ENCODE measurements at places on chromosomes 4 and X.

GRCh38 chrX:137044893-137045292 lies 11.1 kb upstream of the GPR101 start:
- no peak for DNase-seq

DNA sequence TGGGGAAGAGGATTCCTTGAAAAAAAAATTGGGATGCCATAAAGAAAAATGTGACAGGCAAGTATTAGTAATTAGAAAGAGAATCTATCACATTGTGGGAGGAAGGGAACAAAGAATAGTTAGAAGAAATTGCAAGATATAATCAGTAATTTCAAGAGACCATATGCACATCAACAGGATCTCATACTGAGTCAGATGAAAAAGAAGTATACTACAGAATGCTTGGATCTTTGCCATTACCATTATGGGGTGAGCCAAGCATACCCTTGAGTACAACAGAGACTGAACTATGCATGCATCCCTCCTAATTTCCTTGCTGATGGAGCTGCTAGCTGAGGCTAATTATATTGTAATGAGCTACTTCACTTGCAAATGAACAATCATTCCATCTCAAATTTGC lies 287.6 kb downstream of the PAPSS1 start:
- peak; percentile 0 for DNase-seq

- DNase-seq, result no peak
Observed at GRCh38 chrX:31547816-31548215, 476.0 kb upstream of the FTHL17 start.

- DNase-seq, result no peak
Observed at GRCh38 chr4:126004941-126005340, 690.2 kb downstream of the FAT4 start.

DNA sequence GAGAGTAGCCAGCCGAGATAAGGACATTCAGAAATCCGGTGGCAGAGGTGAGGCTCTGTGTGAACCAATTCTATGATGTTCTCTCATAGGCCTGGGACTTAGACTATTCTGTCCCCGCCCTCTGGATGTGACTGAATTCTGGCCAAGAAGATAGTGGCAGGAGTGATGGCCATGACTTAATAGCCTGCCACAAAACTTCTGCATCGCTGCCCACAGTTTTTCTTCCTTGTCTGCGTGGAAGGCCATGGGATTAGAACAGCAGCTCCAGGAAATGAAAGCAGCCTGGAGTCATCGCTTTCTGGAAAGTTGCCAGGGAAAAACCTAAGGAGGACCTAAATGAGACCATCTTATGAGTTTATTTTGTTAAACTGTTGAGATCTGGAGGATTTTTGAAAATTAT lies 134.7 kb downstream of the F11 start:
- no peak for DNase-seq

DNA sequence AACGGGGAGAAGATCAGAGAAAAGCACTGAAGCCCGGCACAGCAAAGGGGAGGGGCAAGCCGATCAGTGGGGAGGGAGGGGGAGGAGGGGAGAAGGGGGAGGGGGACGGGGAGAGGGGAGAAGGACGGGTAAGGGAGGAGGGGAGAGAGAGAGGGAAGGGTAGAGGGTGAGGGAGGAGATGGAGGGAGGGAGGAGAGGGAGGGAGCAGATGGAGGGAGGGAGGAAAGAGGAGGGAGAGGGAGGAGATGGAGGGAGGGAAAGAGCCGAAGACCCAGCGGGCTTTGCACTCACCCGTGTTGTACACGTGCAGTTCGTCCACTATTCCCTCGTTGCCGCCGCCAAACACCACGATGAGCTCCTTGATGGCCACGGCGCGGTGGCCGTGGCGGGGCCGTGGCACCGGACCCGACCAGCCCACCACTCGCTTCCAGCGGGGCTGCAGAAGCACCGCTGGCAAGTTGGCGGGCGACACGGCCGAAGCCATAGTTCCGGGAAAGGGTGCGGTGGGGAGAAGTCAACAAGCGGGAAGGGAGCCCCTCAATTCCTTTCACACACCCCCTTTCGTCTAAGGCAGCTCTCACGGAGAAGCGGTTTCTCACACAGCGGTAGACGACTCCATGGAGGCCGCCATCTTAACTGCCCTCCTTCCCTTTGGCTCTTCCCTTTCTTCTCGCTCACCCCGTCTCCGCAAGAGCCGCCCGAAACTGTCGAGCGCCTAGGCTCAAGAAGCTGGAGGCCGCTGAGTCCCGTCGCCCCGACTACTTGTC lies 1.1 kb downstream of the HCFC1 start:
- DNase-seq, result peak; percentile 34

DNA sequence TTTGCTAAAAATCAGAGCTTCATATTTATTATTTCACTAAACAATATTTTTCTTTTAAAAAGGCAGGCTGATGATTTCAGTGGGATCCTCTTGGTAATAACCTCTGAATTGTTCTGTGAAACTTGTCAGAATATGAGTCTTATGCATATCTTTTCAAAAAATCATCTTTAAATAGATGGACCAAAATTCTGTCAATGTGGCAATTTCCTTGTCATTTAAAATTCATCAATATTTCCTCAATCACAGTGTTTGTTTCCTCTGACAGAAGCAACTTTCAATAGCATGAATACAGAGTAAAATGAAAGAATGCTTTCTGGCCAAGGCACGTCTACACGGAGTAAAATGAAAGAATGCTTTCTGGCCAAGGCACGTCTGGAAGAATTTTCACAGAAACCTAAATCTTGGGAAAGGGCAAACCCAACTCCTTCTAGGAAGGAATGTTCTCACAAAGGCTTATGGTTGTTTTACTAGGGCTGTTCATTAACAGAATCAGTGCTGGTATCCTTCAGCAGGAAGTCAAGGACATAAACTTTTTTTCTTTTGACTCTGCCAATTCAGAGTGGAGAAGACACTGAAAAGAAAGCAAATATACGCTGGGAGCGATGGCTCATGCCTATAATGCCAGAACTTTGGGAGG lies 99.0 kb upstream of the GPR34 start:
- DNase-seq, result no peak

DNA sequence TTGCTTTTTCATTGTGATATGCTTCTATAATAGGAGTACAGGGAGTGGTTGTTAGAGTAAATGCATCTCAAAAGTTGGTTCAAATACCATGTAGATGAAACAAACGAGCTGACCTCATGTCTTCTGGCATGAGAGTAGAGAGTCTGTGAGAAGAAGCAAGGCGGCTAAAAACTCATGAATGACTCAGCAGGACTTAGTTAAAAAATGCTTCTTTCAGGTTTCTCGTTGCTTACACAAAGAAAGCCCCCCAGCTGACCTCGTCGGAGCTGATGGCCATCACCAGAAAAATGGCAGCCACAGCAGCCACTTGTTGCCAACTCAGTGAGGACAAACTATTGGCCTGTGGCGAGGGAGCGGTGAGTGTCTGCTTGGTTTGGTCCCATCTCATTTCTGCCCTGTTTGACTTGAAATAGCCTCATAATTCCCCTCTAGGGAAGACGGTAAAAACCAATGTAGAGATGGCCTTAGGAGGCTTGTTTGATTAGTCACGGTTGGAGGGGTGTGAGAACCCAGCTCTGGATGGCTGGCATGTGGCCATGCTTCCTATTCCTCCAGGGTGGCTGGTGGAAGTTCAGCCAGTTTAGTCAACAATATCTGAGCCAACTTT lies 14.5 kb downstream of the AFP start:
- DNase-seq, result peak; percentile 98

- DNase-seq, result no peak
Observed at GRCh38 chrX:123731987-123732669, 724 bp downstream of the THOC2 start.

GRCh38 chr4:113478032-113478431 lies 283.5 kb downstream of the CAMK2D start:
- DNase-seq, result no peak

DNA sequence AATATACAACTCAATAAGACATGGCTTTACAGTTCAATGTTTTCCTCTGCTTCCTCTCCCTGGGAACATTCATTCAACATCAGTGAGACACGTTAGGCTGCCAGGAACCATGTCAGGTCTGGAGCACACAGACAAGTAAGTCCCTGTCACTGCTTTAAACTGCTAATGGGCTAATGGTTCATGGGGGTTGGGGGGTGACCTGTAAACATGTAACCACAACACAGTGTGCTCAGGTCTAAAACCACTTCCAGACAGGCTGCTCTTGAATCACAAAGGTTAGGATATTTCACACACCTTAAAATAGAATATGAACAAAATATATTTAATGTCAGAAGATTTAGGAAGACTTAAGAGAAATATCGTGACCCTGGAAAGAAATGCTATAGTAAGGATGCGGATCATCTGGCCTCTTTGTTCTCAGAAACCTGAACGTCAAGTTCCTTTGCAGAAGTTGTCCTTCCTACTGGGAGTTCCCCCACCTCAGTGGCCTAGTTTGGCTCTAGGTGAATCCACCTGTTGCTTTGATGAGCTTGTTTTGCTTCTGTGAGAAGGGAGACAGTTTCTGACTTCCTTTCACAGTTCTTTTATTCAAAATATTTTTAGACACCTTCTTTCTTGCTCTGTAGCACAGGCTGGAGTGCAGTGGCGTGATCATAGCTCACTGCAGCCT lies 359.9 kb downstream of the UNC5C start:
- DNase-seq, result no peak

- no peak for DNase-seq
Observed at GRCh38 chr4:24770032-24770584, 25.3 kb upstream of the SOD3 start.

DNA sequence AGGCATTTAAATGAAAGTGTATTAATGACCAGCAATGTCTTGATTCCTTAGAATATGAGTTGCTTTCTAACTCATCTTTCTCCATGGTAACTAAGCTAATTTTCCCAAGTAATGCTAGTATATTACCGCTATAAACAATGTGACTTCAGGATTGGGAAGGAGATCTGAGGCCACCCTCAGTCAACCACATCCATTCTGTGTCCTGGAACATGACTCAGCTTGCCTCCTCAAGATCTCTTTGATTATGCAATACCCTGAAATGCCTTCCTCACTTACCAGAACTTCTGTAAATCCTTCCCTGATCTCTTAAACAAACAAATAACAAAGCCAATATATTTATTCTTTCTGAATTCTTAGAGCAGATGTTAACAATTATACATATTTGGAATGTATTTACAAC lies 1495.5 kb downstream of the PCDH18 start:
- no peak for DNase-seq

DNA sequence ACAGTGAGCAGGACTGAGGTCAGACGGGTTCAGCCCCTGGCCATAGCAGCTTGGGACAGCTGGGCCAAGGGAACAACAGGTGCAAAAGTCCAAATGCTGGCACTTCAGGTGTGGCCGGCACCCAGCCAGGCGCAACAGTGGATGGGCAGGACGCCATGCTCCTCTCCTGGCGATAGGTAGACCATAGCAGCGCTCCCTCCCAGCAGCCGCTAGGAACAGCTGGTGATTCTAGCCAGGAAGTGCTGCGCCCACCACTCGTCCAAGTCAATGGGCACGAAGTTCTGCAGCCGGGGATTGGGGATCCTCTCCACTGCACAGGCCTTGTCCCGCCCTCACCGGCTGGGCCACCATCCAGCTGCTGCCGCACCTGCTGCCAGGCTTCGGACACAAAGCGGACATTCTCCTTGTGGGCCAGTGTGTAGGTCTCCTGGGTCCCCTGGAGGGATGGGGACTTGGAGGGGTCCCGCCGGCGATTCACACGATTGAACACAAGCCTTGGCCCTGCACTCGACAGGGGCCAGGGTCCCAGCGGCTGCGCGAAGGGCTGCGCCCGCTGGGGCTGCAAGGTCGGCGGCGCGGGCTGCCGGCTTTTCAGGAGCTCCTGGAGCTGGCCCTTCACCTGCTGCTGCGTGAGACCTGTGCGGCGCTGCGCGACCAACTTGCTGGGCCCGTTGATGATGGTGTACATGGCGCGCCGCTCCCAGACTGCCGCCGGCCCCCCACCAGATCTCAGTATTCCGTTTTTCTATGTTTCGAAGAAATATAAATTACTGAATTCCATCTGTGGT lies 227.5 kb upstream of the STK26 start:
- DNase-seq, result no peak

GRCh38 chr4:57048590-57049304 lies 61.4 kb downstream of the IGFBP7 start:
- DNase-seq, result no peak

- no peak for DNase-seq
Observed at GRCh38 chr4:3687538-3687937, 78.6 kb upstream of the ADRA2C start.

DNA sequence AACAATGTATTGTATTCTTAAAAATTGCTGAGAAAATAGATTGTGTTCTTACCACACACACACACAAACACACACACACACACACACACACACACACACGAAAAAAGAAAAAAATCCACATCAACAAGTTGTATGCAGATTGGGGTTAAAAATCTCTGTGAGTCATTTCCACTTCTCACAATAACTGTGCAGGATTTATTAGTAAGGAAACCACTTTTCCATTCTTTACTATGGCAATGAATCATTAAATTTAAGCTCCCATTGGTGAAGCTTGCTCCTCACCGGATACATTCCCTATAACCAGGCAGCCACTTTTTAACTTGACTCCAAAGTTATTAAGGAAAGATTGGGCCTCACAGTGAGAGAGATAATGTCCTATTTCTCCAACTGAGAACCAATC lies 19.7 kb upstream of the MAGEE1 start:
- no peak for DNase-seq

- DNase-seq, result no peak
Observed at GRCh38 chrX:150926791-150927190, 28.3 kb upstream of the CD99L2 start.

DNA sequence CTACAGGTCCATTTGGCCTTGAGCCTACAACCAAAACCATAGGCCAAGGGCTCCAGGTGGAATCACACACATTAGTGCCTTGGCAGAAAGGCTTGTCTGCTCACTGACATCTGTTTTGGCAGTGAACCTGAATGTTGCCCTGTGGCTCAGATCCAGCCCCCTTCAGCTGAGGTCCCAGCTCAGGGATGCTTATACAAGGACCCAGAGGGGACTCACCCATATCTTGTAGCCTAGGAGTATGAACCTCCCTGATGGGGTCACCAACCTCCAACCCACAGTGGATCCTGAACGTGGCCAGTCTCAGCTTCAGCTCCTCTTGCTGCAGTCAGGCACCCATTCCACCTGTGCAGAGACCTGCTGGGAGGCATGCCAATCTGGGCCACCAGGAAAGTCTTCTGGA lies 50.8 kb upstream of the HMX1 start:
- DNase-seq, result no peak
